ENCODE measurements at places on chromosomes 11 and 22.
A peak's percentile ranks its signal among the peaks of the same experiment; 100 is the strongest.

- peak; percentile 91 for DNase-seq
Measured at GRCh38 chr11:63510360-63511047, 4.6 kb downstream of the LGALS12 start.

DNA sequence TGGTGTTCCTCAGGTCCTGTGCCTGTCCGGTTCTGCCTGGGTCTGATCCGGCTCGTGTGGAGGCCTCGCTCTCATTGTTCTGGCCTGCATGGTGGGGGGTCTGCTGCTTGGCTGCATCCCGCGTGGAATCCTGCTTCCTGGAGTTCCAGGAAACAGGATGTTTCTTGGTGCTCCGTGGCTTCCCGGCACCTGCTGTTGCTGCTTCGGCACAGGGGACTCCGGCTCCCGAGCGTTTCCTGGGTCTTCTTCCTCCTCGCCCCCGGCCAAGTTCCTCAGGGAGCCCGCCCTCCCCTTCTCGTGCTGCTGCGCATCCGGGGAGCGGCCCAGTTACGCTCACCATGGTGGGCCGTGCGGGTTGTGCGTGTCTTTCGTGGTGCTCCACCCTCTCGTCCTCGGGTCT, 29.9 kb downstream of the GLB1L2 start:
- no peak for DNase-seq

DNA sequence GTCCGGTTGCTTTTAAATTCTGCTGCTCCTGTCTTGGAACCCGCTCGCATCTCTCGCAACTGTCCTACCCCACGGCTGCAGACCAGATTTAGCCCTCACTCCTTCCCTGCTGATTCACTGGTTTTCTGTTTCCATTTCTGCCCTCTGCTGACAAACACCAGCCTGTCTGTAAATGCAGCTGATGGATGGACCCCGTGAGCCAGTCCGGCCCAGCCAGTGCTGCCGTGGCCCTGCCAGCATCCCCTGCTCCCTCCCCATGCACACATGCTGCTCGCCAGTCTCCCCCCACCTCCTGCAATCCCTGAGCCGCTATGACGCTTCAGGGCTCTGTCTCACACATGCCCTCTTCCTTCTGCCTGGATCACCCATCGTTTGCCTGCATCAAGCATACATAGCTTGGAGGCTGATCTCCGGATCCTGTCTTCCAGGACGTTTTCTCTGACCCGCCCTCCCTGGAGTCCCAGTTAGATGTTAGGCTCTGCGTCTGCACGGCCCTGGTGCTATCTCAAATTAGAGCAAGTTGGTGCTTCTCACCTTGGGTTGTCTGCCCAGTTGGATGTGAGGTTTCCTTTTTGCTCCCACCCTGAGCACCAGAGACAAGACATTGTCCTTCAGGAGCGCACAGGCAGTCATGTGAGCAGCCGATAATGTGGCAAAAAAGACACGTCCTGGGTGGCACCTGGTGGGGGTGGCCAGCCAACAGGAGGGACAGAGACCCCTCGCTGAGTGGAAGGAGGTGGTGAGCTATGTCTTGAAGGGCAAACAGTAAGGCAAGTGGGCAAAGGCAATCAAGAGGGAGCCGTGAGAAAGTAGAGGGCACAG, 4.3 kb upstream of the ACR start:
- peak; percentile 82 for DNase-seq

DNA sequence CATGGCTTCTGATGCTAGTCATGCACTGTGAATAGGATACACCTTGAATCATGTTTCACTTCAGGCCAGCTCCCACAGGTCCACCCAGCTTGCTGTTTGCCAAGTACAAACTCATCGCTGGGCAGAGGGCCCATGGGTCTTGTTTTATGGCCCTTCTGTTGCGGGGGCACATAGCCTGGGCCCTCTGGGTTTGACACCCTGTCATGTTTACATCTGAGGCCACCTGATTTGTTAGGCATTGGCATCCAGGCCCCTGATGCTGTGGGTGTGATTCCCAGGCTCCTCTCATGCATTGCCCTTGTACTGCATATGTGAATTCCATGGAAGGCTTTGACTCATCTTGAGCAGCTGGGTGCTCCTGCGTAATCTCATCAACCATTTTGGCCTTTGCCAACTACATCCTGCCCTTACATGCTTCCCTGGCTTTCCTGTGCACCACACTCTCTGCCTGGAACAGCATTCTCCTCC, 32.6 kb downstream of the PPFIBP2 start:
- no peak for DNase-seq

GRCh38 chr22:40679964-40680818, 907 bp downstream of the MCHR1 start:
- DNase-seq: no peak

DNA sequence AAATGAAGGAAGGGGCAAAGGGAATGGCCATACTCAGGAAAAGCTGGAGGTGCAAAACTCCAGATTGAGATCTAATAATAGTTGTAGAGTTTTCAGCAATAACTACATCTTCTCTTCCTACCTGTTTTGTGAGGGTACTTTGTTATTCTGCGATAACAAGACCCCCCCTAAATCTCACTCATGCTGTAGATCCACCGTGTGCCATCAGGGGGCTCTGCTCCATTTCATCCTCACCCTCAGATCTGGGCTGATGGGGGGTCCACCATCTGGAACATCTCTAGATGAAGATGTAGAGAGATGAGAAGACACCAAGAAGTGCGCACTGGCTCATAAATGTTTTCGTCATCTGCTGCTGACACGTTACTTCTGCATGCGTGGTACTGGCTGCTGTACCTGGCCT, 135.9 kb upstream of the KIRREL3 start:
- no peak for DNase-seq

DNA sequence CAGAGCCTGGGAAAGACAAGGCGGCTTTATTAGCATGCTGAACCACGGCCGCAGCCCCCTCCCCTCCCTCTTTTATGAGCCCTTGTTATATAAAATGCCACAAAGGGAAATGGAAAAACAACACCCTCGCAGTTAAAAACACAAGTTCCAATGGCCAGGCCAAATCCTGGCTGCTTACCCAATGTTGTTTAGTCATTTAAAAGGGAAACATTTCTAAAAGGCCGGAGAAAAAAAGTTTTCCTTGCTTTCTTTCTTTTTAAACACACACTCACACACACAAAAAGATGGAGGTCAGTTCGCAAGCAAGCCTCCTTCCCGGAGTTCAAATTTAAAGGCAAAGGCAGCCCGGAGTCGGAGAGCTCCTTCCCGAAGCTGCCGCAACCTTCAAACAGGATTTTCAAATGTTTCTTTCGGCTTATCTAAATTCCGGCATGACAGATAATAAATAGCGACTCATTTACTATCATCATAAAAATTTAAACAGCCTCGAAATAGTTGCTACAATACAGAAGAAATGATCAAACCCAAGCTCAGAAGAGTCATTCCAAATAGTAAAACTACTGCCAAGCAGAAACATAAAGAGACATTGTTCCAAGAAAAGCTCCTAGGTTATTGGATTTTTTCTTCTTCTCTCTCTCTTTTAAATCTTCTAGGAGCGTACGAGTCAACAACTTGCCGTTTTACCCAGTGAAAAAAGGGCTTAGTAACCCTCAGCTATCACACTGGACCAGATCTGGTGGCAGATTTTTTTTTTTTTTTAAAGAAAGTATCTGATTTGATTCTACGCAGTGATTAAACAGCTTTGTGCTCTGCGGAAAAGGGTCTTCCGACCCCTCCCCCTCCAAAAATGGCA, 3.5 kb downstream of the PHF21B start:
- no peak for DNase-seq

DNA sequence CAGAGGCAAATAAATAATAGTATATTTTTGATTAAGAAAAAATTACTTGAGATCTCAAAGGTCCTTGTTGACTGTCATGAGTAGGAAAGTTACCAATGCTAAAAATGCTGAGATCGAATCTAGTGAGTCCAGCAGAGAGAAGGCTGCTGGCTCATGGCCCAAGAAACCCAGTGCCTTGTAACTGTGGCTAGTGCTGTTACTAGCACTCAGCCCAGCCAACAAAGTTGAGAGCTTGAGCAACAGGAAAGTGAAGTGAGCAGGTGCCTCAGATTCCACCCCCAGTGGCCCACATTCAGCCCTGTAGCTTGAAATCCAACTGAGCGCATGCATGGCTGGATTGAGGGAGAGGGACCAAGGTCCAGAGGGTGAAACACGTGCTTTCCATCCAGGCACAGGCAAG, 398.2 kb downstream of the SHANK2 start:
- DNase-seq: no peak

DNA sequence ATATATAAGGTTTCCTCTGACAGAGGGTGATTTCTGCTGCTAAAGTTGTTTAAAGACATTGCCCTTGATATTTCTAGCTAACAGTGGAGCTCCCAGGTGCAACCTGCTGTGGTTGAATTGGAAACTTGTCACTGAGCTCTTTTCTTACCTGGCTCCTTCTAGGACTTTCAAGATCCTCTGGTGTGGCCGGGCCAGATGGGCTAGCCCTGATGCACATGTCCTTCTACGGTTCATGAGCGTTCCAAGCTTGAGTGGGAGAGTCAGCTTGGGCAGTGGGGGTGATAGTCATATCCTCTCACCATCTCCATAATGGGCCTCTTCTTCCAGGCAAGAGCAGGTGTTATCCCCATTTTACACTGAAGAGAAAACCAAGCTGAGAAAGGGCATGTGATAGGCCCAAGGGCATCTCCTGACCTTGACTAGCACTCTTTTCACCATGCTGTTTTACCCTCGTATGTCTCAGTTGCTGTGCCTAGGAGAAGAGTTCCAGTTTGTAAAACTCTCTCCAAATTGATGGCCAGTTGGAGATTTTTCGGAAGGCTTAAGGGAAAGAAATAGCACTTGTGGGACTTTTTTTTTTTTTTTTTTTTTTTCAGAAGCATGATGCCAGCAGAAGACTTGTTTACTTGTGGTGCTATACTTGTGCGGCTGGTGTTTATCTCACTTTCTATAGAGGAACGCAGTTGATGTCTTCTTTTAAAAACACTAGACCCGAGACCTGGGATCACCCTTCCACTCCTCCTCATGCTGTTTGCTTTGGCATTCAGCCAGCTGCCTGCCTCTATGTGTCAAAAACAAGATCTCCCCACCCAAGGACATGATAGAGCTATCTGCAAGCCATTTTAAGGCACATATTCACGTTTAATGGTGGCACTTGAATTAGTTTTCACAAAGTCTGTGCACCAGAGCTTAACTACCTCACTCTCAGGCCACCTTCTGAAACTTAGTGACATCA, 32.6 kb downstream of the TEAD1 start:
- DNase-seq: no peak

DNA sequence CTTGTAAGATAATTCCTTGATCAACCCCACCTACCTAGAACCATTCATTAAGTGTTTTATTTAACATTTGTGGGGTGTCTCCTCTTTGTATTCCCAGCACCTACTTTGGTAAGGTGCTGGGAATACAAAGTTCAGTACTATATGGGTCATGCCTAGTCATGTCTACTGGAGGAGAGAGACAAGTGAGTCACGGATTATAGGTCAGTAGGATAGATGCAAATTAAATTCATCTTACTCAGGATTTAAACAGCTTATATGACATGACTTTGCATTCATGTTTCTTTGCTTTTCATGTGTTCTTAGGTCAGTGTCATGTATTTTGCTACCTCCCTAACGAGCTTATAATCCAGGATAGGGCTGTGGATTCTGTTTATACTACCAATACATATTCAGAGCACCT, 3.4 kb upstream of the FADS1 start:
- no peak for DNase-seq

DNA sequence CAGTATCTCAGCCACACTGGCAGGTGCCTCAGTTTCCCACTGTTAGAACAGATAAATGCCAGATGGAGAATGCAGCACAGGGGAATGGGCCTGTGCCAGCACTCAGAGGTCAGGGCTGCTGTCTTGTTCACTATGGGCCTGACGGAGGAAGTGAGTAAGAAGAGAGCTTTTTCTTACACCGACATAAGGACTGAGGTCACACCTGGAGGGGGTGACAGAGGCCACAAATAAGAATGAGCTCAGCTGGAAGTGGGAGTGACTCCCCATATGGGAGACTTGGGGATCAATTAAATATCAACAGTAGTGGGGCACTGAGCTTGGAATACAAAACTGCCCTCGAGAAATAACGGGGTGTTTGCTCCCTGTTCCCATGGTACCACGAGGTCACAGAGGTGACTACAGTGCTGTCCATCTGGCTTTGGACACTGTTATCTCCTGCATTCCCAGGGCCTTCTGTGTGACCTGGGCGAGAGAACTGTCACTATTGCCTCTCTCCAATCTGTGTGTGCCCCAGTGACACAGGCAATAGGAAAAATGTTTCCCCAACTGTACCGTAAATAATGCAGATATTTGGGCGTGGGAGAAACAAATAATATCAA, 94.1 kb upstream of the NNMT start:
- no peak for DNase-seq

- no peak for DNase-seq
Measured at GRCh38 chr11:129937592-129938238, 42.3 kb upstream of the NFRKB start.

- DNase-seq: no peak
Measured at GRCh38 chr22:42228483-42228882, 42.0 kb downstream of the TCF20 start.

DNA sequence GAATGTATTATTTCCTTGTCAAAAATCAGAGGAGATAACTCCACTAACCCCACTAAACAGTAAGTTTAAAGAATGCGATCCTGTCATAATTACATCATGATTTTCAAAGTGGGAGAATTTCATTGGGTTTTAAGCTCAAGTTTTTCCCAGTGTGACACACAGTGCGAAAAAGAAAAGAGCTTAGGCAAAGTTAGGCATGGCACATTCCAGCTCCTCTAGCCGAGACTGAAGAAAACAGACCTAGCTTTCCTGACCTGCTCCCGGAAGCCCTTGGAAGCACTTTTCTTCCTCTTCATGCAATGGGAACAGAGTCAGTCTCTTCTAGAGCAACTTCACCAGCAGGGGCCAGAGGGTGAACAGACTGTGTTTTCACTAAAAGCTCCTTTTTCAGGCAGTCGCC, 76.6 kb upstream of the AKIP1 start:
- no peak for DNase-seq

- no peak for DNase-seq
Measured at GRCh38 chr11:29914203-29914930, 102.5 kb downstream of the KCNA4 start.

GRCh38 chr11:110755941-110756340, 43.7 kb upstream of the ARHGAP20 start:
- no peak for DNase-seq

DNA sequence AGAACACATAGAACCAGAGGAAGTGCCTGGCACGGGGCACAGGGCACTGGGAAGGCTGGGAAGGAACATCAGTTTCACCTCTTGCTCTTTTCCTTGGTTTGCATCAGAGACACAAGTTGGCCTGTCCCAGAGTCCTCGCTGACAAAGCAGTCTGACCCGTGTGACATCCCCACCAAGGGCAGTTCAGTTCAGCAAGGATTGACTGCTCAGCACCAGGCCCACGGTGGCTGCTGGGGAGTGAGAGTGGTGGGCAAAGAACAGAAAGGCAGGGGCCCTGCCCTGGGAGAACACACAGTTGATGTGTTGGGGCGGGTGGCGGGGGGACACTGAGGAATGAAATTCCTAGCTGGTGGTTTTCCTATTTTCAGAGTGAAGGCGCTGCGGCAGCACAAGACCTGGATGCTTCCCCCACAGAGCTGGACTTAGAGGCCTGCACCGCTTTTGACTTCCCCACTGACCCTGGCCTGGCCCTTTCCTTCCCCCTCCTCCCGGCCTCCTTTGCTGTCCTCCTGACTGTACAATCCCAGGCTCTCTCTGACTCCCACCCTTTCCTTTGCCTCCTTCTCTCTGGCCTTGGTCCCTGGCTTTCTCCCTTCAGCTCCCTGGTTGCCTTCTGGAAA, 2.2 kb upstream of the TMPRSS13 start:
- no peak for DNase-seq

- DNase-seq: no peak
Measured at GRCh38 chr11:133892126-133892525, 46.8 kb upstream of the SPATA19 start.

Measured in head of caudate nucleus (tissue), 42 donors.